HS-5 (cell line): ENCODE measurements at places on chromosomes 5 and 9.

DNA sequence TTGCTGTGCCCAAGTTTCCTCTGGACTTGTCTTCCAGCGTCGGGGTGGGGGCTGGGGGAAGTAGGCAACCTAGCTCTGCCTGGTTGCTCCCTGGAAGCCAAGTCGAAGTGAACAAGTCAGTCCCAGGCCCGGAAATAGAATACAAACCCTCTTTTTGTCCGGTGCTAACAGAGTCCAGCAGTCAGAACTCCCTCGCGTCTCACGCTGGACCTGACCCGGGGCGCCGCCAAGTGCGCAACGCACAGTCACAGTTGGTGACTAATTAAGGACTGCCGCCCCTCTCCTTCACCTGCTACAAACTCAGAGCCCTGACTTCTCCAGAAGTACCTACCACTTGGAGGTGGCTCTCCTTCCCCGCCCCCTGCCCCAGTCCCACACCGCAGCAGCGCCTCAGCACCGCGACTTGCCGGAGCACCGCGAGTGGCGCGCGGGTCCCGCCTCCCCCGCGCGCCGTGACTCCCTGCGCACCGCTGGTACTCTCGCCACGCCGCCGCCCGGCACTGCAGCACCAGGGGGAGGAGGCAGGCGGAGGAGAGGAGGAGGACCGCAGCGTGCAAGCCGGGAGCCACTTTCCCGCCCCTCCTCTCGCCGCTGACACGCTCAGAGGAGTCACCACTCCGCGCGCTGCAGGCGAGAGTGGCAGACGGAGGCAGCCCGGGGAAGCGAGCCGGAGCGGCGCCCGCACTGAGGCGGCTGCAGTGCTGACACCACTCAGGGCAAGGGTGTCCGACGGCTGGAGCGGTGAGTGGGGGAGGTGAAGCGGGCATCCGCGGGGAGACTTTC, at the start of gene SV2C:
Gene SV2C, plus strand, starts transcription at position 612 of the 783 bp plus-strand sequence. CDS start 48,368 bp downstream, outside the sequence.
- no peak for DNase-seq

GRCh38 chr9:33306037-33306436, 15.7 kb downstream of the NFX1 start:
- no peak for DNase-seq

- DNase-seq = no peak
Observed at GRCh38 chr9:12329623-12329985, 363.6 kb upstream of the TYRP1 start.

DNA sequence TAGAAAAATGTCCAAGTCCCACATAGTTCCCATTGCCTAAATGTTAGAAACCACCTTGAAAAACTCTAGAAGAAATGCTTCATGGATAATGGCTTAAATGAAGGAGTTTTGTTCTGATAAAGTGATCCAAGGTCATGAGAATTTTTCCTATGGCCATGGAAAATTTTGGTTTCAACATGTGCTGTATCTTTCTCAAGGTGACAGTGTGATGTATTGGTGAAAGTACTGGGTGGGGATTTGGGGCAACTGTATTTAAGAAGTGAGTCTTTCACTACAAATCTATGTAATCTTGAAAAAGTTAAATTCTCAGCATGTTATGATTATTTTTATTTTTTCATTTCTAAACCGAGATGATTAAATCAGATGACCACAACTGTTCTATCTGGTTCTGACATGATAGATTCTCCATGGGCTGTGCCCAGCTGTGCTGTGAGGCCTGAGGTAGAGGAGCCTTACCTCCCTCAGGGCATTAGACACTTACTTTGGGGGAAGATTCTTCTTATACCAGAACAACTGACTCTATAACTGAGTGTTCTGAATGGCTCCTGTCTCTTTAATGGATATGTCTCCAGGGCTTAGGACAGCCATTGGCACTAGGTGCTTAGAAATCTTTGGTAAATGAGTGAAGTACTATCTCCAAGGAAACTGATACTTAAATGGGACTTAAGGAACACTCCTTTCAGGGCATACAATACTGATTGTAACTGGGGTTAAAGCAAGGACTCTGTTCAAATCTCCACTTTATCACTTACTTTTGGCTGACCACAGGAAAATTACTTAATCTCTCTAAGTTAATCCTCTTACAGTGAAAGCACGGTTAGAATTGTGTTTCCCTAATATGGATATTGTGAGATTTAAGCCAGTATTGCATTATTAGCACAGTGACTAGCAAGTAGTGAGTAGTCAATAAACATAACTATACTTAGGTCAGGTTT, 397.4 kb upstream of the MEF2C start:
- no peak for DNase-seq

- DNase-seq = no peak
Observed at GRCh38 chr9:102700936-102701335, 294.2 kb upstream of the CYLC2 start.

DNA sequence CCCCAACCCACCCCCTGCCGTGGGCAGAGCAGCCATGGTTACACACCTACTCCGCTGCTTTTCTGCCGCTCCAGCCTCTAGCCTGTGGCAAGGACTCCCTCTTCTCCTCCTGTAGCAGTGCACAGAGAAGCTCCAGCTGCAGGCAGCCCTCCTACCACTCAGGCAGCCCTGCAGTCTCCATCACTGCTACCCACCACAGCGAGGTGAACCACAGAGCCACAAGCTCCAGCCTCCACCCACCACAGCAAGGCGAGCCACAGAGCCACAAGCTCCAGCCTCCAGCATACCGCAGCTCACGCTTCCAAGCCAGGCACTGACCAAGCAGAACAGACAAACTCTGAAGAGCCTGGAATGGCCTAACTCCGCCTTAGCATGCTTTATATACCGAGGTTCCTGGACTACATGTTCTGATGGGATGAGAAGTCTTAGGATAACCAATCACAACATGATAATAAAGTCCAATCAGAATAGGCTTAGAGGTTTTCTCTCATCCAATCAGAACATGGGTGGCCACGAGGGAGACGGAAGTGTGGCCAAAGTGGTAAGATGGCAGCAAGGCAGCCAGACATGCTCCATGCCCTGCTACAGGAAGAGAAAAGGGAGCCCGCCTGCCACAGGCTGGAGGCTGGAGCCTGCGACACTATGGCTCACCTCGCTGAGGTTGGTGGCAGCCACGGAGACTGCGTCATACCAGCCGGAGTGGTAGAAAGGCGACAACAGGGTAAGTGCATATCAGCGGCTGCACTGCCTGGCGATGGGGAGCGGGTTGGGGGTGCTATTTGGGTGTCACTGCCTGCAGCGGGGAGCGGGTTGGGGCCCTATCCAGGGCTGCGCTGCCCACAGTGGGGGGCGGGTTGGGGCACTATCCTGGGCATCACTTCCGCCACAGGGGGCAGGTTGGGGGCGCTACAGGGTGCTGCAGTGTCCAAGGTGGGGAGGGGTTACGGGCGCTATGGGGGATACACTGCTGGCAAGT, 75.8 kb upstream of the PCAT7 start:
- no peak for DNase-seq

DNA sequence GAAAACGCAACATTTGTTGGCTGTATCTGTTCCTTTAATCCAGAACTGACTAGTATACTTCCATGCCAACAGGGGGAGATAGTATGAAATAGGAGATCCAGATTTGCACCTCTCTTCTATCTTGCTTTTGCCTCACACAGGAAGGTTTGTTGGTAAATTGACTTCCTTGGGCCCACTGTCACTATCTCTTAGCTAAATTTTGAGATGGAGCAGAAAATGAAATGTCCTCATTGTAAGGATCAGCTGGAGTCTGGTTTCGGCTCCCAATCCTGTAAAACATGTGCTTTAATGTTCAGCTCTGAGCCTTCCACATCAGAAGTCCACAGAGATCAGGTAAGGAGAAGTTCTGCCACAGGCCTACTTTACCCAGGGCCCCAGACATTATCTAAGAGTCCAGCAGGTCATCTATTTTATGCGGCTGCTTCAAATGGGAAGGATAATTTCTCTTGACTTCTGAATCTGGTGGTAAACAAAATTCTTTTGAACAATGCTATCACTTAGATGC, 176.8 kb downstream of the FER start:
- DNase-seq = no peak

DNA sequence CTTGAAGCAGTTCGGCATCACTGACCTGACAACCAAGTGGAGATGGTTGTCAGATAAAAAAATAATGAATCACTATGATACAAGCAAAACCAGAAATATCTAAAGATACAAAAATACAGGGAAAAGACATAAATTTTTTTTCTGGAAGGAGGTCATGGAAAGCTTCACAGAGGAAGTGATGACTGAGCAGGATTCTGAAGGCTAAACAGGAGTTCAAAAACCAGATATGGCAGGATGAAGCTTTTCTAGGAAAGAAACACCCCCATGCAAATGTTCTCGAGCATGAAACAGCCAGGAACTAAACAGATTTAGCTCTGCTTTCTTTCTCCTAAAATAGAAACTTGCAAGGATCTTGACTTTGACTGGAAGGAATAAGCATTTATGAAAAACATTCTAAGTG, 60.7 kb upstream of the IFNE start:
- no peak for DNase-seq

DNA sequence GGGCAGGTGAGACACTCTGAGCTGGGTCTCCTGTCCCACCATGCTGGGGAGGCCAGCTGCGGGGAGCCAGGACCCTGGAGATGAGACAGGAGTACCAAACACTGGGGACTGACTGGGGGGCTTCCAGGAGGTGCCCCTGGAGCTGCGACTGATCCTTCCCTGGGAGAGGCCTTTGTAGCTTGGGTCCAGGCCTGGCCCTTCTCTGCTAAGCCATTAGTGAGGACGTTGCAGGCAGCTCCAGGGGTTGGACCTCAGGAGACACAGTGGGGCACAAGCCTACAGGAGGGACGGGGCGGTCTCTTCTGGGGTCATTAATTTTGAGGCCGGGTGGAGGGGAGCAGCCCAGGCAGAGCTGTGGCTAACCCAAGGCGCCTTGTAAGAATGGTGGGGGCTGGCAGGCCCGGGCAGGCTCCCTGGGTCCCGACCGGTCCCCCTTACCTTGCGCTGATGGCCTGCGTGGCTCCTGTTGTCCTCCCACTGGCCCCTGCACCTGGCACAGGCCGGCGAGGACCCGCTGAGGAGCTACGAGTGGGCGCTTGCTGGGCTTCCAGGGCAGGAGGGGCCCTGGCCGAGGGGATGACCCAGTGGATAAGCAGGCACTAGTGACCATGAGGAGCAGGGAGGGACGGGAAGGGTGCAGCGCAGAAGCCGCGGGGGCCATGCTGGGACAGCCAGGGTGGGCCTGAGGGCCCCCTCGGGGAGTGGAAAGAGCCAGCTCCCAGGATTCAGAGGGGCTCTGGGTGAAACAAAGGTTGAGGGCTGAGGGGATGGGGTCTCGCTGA, 5.1 kb downstream of the MRPS2 start:
- no peak for DNase-seq

DNA sequence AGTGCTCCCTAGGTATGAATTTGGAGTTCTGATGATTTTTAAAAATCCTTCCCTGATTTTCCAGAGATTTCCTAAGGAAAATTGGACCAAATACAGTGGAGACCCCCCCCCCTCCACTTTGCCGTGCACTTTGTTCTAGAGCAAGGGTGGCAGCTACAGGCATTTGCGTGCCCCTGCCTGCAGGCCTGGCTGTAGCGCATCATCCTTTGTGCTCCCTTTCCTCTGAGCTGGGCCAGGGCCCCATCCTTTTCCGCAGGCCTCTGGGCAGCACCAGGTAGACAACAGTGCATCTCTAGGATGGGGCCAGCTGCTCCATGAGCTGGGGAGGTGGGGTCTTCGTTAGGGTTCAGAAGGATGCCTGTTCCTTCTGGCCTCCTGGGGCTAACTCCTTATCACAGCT, 39.6 kb downstream of the TRIO start:
- DNase-seq = no peak

GRCh38 chr5:122346897-122347581, 35.0 kb downstream of the SNCAIP start:
- no peak for DNase-seq

- DNase-seq = no peak
Observed at GRCh38 chr9:126468141-126468825, 141.7 kb downstream of the MVB12B start.

DNA sequence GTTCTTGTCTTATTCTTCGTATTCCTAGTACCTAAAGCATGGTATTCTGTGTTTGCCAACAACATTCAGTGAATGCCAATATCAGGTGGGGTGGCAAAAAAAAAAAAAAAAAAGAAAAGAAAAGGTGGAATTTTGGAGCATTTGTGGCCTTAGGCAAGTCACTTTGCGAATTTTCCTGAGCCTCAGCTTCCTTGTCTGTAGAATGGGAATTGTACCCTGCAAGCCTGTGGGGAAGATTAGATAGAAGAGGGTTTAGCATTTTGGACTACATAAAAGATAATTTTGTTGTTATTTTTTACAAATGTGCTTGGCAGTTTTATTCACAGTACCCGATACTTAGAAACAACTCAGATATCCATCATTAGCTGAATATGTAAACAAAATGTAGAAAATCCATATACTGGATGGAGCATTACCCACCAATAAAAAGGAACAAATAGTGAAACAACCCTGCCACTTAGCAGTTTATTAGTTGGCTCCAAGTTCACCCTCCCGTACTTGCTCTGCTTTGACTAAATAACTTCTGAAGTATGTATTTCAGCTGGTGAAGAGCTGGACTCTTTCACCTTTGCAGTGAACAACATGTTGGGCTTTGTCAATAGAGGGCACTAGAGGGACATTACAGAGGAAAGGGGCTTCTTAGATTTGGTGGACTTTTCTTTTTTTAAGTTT, 13.6 kb downstream of the UBE2D2 start:
- DNase-seq = no peak

GRCh38 chr5:37435261-37435660, 56.1 kb downstream of the WDR70 start:
- DNase-seq = no peak

GRCh38 chr5:112186401-112186990, 232.6 kb downstream of the EPB41L4A start:
- DNase-seq = no peak

DNA sequence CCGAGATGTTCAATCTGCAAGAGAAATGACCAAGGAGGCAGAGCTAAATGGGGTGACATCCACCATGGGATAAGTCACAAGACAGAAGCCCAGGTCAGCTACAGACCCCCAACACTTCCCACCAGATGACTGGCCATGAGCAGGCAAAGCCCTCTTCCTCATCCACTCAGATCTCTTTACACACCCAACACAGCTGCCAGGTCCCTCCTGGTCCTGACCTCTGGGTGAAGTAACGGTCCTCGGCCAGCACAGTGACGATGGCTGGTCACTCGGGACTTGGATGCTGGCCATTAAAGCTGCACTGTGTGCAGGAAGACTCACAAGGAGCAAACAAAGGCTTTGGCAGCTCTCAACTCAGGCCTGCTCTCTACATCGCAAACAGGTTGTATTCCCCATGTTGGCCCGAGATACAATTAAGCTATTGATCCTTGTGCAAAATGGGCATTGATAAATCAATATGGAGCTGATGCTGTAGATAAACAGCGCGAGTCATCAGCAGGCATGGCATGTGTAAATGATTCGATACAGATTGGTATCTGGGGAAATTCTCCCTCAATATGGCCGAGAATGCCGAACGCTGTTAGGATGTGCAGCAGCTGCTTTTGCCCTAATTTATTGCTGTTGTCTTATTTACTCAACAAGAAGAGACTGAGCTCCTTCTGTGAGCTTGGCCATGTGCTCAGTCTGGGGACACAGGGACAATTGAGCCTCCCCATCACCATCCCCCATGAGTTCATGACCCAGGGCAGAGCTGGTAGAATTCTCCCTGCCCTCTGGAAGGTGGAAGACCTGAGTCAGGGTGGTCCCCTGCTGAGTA, 98.7 kb downstream of the C5orf15 start:
- no peak for DNase-seq
